ENCODE measurements at places on chromosomes 6 and 20.

- DNase-seq: peak; percentile 29
Measured at GRCh38 chr6:56890683-56891429, 64.1 kb upstream of the BEND6 start.

DNA sequence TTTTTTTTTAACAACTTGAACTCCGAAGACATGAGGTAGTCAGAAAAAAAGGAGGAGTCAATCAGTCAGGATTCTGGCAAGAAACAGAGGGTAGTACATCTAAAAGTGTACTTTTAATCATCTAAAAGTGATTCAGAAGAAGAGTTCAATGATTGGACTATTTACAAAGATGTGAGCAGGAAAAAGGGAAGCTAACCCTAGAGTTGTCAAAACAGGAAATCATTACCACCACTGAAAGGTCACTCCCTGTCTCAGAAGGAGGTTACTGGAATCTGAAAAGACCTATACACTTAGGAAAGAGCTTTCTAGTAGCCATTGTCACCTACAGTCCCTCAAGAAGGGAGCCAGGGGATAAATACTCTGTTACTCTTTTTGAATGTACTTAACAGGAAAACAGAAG lies 16.7 kb upstream of the LMBRD1 start:
- DNase-seq: no peak

GRCh38 chr20:35263532-35264341 lies 14.2 kb downstream of the MMP24OS start:
- DNase-seq: no peak

- DNase-seq: no peak
Measured at GRCh38 chr20:19304886-19305415, 92.5 kb downstream of the SLC24A3 start.

DNA sequence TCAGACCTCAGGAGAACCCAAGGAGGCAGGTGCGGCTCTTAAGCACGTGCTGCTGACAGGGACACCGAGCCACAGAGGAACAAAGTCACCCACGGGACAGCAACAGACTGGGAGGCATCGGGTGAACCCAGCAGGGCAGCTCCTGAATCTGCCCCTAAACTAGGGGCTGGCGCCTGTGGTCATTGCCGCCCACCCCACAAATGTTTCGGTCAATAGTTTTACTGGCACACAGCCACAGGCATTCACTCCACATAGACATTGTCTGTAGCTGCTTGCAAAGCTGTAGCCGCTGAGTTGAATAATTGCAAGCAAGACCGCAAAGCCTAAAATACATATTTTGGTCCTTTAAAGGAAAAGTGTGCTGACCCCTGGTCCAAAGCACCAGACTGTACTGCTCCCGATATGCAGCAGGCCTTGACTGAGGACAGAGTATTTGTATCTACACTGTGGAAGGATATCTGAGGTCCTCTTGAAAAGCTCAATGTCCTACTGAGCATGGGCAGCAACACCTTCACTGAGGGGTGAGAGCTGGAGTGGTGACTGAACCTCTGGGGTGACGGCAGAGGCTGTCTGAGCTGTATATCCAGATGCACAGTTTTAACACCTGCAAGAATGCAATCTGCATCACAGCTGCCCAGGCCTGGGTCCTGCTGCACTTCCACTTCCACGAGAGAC lies 310.3 kb downstream of the THBS2 start:
- DNase-seq: no peak

DNA sequence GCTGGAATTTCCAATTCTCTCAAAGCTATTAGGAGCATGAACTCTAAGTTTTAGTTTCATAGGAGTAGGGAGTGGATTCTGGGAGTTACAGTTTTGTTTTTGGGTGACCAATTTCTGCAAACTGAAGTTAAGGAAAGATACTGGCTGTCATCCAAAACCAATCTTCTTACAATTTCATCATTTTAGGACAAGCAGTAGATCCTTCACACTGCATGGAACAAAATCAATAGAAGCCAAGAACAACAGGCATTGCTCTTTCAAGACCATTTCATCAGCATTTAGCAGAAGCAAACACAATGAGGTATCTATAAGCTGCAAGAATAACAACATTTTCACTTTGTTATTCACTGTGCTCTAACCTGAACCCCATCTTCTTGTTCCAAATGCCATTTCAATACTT lies 173.0 kb downstream of the GMDS start:
- DNase-seq: no peak

DNA sequence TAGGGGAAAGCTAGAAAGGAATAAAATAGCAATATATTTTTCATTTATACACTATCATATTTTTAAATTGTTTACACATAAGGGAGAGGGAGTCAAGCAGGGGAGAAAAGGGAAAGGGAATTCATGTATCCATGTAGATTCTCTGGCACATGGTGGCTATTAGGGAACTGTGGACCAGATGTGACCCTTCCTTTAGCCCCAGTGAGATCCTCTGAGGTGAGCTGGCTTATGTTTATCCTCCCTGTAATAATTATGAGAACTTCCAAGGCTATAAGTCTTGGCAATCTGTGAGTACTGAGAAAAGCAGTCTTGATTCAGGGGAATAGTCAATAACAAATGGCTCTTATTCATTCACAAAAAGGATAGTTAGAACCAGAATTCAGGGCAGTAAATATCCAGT lies 42.6 kb downstream of the TSBP1 start:
- DNase-seq: no peak

DNA sequence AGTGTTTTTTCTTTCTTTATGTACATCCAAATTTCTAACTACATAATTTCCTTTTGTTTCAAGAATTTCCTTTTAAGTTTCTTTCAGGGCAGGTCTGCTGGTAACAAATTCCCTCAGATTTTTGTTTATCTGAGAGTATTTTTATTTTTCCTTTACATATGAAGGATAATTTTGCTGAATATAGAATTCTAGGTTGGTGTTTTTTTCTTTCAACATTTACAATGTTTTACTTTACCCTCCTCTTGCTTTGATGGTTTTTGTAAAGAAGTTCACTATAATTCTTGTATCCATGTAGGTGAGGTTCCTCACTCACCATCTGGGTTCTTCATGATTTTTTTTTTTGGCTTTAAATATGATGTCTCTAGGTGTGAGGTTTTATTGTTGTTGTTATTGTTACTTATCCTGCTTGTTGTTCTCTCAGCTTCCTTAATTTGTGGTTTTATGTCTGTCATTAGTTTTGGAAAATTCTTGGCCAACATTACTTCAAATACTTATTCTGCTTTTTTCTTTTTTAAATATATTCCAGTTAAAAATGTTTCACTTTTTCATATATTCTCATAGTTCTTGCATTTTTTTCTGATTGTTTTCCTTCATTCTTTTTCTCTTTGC lies 580.1 kb upstream of the CITED2 start:
- DNase-seq: no peak

GRCh38 chr6:144574796-144575195 lies 289.7 kb downstream of the UTRN start:
- DNase-seq: no peak

DNA sequence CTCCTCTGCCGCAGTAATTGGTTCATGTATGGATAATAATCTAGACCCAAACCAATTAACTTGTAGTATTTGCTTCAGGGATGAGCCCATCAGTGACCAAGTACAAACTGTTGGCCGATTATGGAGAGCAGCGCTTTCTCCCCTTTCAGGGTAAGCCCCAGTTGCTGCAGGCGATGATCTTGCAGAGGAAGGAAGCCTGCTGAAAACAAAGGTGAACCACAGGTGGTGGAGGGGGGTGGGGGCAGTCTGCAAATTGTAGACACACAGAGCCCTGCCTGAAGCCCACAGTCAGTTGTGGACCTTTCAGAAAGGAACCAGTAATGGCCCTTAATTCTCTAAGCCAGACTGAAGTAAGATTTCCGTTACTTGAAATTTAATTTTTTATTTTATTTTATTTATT lies 167.9 kb upstream of the JARID2 start:
- no peak for DNase-seq

DNA sequence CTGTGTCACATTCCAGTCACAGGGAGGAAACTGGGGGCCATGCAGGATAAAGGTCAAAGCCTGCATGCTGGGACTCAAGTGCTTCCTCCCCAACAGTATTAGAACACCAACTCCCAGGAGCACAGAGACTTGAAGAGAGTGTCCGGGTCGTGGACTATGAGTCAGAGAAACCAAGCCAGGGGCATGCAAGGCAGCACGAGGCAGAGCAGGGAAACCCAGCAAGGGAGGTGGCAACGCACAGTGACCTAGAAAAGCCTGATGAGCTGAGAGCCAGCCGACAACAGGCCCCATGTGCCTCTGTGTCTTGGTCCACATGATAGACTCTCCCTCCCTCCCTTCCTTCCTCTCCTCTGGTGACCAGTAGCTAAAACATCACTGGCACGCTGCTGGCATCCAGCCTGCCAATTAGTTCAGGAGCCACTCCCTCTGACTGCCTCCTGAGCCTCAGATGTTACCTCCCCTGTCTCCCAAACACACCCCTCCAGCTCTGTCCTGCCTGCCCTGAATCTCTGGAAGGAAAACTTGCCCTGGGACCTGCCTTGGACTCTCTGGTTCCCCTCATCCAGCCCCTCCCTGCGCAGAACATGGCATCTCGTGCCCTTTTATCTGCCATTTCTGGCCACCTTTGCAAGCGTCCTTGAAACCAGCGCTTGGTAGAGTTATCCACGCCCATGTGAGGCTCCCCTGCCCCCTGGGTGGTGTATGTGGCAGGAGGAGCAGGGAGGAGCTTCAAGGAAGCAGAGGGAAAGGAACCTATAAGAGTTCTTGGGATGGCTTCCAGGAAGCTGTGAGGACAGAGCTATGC lies 16.2 kb upstream of the RNF39 start:
- peak; percentile 26 for DNase-seq

DNA sequence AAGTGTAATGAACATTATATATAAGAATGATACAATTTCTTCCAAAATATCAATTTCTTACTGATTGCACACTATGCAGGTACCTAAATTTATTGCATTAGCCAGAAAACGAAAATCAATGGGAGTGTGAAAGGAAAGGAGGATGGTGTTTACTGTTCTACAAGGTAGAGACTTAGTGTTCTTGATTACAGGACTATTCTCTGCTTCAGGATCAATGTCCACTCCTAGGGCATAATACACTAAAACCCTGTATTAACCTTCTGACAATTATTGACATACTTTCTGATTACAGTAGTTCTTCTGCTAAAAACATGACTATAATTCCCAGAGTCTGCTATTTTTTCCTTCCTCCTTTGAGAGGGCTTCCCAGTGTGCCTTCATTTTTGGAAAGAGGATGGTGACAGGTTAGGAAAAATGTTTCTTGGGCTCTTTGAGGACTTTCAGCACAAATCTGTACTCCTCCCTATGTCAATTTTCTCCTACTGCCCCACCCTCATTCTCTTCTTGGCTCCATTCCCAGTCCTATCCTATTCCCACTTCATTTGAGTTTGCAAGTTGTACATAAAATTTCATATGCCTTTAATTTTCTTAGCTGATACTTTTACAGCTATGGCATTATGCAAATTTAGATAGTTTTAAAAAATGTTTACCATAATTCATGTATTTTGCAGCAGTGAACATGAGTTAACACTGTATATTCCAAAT lies 278.9 kb downstream of the CENPW start:
- DNase-seq: no peak

DNA sequence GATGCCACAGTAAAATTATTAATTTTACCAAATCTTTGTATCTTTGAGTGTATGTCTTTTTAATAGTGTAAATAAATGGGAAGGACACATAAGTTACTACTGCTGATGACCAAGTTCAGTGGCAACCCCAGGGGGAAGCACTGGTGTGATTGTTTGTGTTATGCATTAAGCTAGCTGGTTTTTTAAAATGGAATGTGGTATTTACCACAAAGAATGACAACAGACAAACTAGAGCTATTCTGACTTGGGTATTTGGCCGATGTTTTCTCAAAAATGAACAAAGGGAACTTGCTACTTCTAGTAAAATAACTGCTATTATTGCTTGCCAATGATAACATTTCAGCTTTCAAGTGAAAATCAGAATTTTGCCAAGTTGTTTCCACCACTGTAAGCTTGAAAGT lies 2.9 kb downstream of the FNDC1 start:
- no peak for DNase-seq

DNA sequence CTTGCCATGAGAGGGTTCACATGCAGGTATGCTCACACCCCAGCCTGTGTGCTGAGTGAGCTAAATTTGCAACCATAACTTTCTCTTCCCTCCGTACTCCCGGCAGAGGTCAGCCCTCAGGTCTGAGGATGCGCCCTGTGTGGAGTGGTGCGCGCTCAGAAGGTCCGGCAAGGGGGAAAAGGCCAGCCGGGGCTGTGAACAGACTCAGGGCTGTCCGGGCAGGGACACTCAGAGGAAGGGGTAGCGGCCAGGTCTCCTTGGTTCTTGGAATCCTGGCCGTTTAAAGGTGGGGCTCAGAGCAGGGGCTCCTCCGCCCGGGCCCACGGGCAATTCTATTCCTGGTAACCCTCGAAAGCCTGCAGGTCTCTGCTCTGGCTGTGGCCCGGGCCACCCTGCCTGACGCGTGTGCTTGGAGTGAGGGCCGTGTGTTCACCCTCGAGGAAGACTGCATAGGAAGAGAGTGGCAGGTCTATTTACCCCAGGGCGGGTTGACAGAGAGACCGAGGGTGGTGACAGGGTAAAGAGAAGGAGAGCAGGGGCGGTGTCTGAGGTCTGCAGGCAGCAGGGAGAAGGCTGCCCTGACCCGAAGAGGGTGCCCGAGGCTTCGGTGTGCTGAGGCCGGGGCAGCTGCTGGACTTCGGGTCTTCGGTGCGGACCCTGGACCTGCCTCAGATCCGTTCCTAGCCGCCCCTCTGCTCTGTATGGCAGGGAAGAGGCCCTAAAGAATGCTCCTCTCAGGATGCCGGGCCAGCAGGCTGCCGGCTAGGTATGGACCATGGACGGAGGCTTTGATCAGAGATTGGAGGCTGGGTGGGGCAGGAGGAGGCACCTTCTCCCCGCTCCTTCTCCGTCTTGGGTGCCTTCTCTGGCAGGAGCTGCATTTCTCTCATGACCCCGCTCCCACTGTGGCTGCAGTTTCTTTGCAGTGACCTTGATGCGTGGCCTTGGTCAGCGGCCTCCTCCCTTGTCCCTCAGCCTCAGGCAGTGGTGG lies 131.1 kb upstream of the ARMC2 start:
- DNase-seq: no peak

- no peak for DNase-seq
Measured at GRCh38 chr20:38170219-38170825, 5.3 kb upstream of the TGM2 start.

DNA sequence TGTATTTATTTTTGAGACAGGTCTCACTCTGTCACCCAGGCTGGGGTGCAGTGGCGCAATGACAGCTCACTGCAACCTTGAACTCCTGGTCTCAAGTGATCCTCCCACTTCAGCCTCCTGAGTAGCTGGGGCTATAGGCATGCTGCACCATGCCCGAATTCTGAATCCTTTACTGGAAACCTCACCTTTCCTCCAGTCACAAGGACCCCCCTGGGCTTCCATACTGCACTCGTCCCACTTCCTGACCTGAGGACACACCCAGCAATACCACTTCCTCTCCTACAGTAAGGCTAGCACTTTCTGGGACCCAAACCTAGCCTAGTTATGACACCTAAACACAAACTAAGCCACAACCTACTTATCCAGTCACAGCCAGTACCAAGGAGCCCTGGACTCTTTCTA lies 68.2 kb downstream of the FAM217A start:
- no peak for DNase-seq

- DNase-seq: no peak
Measured at GRCh38 chr20:42093041-42093440, 474.9 kb upstream of the CHD6 start.

- no peak for DNase-seq
Measured at GRCh38 chr6:137927777-137928218, 60.7 kb downstream of the TNFAIP3 start.

- DNase-seq: no peak
Measured at GRCh38 chr6:35294308-35294945, 3.2 kb upstream of the DEF6 start.

GRCh38 chr6:111265842-111266241 lies 178.5 kb downstream of the SLC16A10 start:
- DNase-seq: peak; percentile 20

All from retinal pigment epithelial cell (primary cell).